ENCODE measurements at places on chromosomes 5 and 9.

DNA sequence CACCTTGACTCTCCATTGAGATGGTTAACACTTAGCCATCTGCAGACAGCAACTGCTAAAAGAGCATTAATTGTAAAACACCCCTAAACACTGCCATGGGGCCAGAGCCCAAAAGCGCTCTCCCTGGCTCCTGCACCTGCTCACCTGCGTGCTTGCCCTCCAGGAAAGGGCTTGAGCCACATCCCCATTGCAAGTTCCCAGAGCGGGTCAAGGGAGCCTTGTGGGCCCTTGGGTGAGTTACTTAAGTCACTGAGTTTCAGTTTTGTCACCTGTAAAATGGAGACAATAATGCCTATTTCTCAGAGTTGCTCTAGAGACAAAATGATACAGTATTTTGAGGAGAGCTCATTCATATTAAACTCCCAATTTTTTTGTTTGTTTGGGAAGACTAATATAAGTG lies 967.8 kb downstream of the PTPRD start:
- DNase-seq: no peak

DNA sequence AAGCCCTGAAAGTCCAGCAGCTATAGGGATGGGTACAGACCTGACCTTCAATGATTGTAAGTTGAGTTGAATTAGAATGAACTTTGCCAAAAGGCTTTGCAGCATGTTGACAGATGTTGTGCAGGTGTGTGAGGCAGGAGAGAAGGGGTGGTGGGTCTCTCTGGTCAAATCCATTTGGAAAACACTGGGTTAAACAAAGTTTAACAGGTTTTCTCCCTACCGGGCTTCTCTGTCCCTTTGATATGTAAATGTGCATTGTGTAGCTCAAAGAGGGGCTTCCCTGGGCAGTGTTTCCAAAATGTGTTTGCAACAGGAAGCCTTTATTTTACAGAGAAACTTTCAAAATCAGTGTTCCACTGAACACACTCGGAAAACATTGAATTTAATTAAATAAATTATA lies 72.1 kb upstream of the BRINP1 start:
- no peak for DNase-seq

DNA sequence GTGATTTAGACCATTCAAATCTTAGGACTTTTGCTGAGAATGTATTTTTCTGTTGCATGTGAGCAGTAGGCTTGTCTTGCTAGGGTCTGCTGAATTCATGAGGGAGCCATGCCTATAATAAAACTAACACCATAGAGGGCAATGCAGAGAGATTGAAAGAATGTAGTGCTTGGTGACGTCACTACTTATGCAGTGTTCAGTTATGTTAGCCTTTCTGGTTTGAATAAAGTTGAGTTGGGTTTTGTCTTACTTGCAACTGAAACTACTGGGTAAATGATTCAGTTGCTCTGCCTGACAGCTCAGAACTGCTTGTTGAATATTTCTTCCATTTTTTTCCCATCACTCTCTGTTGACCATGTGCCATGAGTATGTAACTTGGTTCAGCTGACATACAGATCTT lies 114.1 kb downstream of the PAM start:
- DNase-seq: no peak

DNA sequence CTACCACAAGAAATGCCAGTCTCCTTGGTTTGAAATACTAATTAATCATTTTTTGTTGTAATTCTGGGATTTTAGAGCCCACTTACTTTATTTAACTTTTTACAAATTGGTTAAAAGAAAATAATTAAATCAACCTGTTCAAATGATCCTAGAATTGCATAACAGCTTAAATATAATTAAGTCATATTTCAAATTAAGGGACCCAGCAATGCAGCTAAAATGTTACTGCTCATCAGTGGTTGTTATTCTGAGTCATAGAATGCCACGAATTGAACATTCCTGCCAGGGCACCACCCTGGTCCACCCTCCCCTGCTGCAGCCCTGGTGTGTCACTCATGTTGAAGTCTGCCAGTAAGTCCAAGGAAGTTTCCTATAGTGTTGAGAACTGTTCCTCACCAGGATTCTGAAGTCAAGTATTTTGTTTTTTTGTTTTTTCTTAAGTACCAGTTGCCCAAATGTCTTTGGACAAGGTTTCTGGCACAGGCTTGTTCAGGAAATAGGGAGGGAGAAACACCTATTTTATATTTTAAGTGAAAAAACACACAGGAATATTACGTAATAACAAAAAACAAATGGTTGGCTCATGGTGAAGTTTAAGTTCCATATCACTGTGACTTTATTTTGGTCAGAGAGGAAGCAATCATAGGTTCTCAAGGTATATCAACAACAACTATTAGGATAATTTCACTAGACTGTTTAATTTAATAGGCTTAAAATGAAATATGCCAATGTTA lies 4.3 kb upstream of the ITGA1 start:
- DNase-seq: peak; percentile 49

GRCh38 chr5:172875505-172876279 lies 41.6 kb downstream of the ERGIC1 start:
- no peak for DNase-seq

DNA sequence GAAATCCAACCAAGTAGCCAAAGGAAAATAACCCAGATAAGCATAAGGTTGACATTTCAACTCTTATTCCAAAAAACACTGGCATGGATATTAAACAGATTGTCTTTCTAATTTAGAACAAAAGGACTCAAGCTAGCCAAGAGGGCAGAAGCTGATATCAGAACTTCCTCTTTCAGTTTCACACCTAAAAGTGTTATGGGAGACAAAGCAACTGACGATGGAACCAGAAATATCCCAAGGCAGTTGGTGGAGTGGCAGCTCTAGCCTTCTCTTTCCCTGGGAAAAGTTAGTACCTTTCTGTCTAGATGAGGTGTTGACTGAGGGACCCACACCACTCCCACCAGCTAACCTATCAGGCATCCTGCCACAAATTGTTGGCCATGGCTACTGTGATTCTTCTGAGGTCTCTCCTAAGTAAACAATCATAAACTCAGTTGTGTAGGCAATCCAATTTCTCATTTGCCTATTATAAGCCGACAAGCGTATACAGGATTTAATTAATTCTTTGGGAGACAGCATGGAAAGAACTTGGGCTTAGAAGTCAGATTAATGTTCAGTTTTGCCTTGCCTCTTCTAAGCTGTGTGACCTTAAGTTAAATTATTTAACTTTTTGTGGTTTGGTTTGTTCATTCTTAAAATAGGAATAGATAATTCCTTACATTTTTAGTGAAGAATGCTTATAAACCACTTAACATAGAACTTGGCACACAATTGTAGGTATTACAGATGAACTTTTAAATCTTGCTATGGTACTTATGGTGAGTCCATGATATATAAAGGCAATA lies 110.9 kb upstream of the ADAMTSL1 start:
- DNase-seq: peak; percentile 88

DNA sequence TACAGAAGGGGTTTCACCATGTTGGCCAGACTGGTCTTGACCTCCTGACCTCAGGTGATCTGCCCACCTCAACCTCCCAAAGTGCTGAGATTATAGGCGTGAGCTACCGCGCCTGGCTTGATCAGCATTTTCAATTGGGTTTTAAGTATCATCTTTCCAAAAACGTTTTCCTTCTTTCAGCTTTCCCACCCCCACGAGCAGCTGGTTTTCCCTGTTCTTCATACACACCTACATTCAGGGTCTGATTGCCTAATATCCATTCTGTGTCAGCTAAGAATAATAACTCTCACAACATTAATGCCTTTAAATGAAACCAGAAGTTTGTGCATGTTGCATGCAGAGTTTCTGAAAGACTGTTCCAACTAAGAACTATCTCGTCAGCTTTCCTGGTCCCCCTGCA lies 38.3 kb downstream of the RFK start:
- no peak for DNase-seq
